ENCODE measurements at places on chromosomes 4 and X. TPM values are rescaled to one million over a fixed set of nuclear protein-coding genes. Genes with fewer than 3 reads are reported as not detected.

- no peak for DNase-seq
Measured at GRCh38 chrX:27680726-27681125, 90.6 kb downstream of the DCAF8L2 start.

DNA sequence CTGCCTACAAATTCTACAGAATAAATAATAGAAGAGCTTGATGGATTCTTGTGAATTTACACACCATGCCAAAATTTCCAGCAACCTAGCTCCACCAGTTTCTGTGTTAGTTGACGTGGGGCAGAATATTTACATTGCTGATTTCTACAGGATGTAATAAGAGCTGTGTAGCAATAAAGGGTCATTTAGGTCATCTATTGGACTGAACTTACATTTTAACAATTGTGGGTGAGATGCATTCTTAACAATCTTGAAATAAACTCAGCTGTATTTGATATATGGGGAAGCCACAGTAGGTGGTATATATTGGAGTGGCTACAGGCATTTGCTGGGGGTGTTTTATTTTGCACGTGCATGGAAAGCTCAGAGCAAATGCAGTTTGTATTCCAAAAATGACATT, 655.3 kb downstream of the IQCM start:
- no peak for DNase-seq

The MAGEB2 gene
- 0.46 TPM for total RNA-seq

DNA sequence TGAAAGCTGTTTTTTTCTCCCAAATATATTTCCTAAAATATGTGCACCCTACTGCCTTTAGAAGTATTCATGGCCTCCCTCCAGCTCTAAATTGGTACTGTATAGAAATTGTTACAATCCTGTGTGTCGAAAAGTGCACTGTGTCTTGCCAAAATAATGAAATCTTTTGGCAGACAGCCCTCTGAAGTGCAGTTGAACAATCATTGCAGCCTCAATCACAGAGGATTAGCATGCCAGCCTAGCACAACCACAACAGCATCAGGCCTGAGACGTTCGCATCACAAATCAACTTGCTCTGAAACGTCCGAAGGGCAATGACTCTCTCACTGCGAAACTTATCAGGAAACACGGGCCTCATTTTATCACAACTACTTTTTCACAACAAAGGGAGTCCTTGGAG, 99.0 kb downstream of the ANOS1 start:
- no peak for DNase-seq

GRCh38 chr4:6047130-6047673, 29.0 kb upstream of the C4orf50 start:
- DNase-seq: no peak

The CTAG1A gene
- total RNA-seq: not detected

DNA sequence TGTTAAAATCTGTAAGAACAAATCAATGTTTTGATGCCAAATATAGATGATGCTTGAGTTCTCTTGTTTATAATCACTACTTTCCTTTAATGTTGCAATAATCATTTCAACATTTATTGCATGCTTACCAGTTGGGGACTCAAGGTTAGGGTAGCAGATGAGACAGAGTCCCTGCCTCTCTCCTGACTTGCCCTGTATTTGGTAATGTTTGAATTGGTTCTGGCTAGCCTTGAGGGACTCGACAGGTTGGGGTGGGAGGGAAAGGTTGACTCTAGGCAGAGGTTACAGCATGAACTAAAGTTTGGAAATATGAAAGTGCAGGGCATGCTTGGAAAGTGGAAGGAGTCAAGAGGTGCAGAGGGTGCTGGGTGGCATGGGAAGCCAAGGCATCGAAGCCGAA, 2.0 kb downstream of the SEC24B start:
- DNase-seq: no peak

The NIPAL1 gene
- total RNA-seq: 1.5 TPM

GRCh38 chrX:84258708-84259107, 70.7 kb upstream of the RPS6KA6 start:
- no peak for DNase-seq

GRCh38 chrX:151363316-151363715, 33.7 kb upstream of the VMA21 start:
- DNase-seq: no peak

The DSPP gene
- not detected for total RNA-seq

The FGFR3 gene
- 2.1 TPM for total RNA-seq

DNA sequence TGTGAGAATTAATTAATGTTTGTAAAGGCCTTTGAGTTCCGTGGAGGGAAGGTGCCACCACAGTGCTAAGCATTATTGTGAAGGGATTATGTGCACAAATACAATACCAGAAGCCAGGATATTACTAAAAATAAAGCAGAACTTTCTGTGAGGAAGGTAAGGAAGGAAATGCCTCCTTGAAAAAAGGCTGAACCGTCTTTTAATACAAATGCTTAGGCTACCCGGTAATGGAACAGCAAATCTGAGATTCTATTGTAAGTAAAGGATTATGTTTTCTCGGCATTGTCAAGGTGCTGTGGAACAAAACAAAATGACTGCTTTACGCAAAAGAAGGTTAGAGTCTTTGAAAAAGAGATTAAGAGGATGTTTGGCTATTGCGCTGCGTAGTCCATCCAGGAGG, 57.9 kb upstream of the SPRY1 start:
- no peak for DNase-seq

DNA sequence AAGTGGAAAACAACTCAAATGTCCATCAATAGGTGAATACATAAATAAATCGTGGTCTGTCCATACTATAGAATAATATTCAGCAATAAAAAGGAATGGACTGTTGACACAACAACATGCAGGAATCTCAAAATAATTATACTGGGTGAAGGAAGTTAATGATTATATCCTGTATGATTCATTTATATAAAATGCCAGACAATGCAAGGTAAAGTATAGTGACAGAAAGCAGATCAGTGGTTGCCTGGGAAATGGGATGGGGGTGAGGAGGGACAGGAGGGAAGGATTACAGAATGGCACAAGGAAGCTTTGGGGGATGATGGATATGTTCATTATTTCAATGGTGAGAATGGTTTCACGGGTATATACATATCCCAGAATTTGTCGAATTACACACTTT, 12.3 kb downstream of the PYURF start:
- DNase-seq: no peak

GRCh38 chrX:134388161-134389109, 71.5 kb upstream of the HPRT1 start:
- no peak for DNase-seq

- no peak for DNase-seq
Measured at GRCh38 chrX:40912576-40912975, 172.7 kb upstream of the USP9X start.

GRCh38 chr4:186946682-186947294, 223.1 kb upstream of the FAT1 start:
- DNase-seq: peak; percentile 51

DNA sequence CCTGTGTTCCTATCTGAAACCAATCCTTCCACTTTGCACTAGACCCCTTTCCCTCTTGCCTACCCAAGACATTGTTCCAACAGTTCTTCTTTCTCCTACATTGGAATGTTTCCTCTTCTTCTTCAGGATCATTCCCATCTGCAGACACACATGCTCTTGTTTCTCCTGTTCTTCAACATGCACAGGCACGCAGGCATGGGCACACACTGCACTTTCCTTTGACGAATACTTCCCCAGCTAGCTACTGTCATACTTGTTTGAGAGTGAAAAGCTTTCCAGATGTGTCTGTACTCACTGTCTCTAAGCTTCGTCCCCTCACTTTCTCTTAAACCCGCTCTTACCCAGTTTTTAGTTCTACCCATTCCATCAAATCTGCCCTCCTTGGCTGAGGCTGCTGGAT, 31.8 kb upstream of the ERVMER34-1 start:
- no peak for DNase-seq

DNA sequence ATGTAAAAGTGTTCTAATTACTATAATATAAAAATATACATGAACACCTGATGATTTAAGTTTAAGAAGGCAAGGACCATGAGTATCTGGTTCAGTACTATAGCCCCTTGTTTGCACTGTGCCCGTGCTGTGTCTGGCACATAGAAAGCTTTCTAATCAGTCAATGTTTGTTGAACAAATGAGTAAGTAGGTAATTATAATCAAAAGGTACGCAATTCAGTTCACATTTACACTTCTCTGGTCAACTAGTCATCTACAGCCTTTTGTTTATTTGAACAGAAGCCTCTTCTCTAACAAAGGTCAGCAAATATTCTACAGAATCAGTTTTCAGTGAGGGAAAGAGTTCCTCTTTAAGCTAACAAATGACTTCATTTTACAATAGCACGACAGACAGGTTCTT, 523.3 kb downstream of the SMARCA1 start:
- no peak for DNase-seq

The POU4F2 gene
- total RNA-seq: not detected

- no peak for DNase-seq
Measured at GRCh38 chr4:112954286-112954685, 95.2 kb upstream of the ANK2 start.

The GAGE12C gene
- total RNA-seq: not detected

DNA sequence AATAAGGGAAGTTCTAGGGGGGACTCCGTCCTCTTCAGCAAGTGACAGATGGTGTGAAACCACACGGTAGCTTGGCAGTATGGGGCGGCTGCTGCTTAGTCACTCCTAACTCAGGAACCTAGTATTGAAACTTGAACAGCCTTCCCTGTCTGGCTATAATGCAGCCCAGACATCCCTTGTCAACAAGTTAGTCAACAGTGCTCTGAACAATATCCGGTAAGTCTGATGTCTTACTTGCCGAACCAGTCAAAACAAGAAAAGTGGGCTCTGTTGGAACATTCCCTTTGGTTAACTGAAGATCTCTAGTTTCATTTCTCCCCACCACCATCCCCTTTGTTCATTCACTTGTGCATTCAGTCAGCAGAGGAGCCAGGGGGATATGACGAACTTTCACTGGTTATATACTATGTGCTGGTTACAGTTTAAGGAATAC, 18.7 kb upstream of the CXCL13 start:
- DNase-seq: no peak

The CT45A1 gene
- not detected for total RNA-seq

- no peak for DNase-seq
Measured at GRCh38 chr4:122331195-122331594, 47.6 kb upstream of the ADAD1 start.

GRCh38 chr4:98341309-98341708, 80.1 kb downstream of the RAP1GDS1 start:
- DNase-seq: no peak

The FHIP1A gene
- 5.5 TPM for total RNA-seq

DNA sequence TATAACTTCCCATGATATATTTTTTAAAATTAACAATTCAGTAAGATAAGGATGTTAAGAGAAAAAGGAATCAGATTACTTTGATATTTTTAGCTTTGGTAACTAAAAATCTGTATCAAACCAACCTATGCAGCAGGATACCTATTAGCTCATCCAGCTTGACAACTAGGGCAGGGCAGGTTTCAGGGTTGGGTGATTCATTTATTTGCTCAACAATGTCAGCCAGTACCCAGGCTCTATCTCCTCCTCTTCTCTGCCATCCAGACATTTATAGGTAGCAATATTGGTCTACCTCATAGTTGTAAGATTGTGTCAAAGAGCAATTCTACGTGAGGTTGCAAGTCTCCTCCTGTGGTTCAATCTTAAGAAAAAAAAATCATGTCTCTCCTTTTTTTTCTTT, 421.9 kb downstream of the ANKRD50 start:
- DNase-seq: no peak

- no peak for DNase-seq
Measured at GRCh38 chr4:86536151-86536550, 58.0 kb upstream of the PTPN13 start.

DNA sequence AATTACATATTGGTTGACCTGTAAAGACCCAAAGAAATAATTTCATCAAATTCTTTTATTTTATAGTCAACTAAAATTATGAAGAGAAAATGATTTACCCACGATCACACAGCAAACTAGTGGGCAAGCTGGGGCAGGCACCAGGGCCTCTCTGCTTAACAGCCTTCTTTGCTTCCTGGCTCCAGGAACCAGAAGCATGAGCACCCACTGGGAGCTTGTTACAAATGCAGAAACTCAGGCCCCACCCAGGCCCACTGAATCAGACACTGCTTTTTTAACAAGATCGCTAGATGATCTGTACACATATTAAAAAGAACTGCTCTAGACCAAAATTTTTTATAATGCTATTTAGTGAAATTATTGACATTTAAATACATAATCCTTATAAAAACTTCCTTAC, 95.0 kb downstream of the GEMIN8 start:
- no peak for DNase-seq

GRCh38 chrX:44012484-44013096, 39.4 kb upstream of the NDP start:
- DNase-seq: peak; percentile 91

The RTL3 gene
- not detected for total RNA-seq

The CCKAR gene
- total RNA-seq: not detected

- DNase-seq: no peak
Measured at GRCh38 chr4:137601934-137602333, 69.6 kb upstream of the PCDH18 start.

The NEXMIF gene
- total RNA-seq: not detected

- peak; percentile 57 for DNase-seq
Measured at GRCh38 chr4:160136021-160136420, 1033.1 kb downstream of the RAPGEF2 start.

The SRPX2 gene
- 24.5 TPM for total RNA-seq

DNA sequence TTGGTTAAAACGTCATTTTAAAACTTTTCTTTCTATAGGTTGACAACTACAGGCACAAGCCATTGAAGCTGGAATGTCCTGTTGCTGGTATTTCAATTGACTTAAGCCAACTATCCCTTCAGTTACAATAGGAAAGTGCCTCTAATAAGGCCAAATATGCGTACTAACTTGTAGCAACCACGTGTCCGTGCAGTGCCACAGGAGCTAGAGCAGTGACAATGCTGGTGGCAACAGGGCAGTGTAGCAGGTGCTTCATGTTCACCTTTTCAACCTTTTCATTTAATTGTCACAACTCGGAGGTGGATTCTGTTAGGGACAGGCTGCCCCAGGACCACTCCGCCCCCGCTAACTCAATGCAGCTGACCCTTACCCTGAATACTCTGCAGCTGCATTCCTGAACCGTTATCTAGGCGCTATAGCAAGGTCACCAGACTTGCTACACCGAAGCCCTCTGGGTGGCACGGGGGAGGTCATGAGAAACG, 37.7 kb downstream of the ERVMER34-1 start:
- no peak for DNase-seq

- no peak for DNase-seq
Measured at GRCh38 chrX:139642241-139642927, 65.6 kb downstream of the MCF2 start.
